ENCODE measurements at places on chromosomes 6 and 20.
A peak's percentile ranks its signal among the peaks of the same experiment; 100 is the strongest.

DNA sequence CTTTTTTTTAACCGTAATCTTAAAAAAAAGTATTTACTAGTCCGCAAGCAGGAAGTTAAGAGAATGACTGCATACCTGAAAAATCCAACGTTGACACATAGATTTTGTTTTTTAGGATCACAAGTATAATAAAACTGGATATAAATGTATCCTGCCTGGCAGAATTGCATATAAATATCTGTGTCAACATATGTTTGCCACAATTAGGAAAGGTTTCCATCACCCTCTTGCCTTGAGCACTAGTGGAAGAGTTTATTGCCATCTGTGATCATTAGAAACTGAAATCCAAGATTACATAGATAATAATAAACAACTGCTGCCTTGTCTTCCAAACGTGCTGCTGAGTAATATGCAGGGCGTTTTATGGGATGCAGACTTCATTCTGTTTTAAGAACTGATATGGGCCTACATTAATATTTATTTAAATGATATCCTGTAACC lies 27.9 kb downstream of the PLEKHG1 start:
- DNase-seq, result peak; percentile 56

GRCh38 chr6:54130179-54130578 lies 18.9 kb downstream of the MLIP start:
- DNase-seq, result no peak

DNA sequence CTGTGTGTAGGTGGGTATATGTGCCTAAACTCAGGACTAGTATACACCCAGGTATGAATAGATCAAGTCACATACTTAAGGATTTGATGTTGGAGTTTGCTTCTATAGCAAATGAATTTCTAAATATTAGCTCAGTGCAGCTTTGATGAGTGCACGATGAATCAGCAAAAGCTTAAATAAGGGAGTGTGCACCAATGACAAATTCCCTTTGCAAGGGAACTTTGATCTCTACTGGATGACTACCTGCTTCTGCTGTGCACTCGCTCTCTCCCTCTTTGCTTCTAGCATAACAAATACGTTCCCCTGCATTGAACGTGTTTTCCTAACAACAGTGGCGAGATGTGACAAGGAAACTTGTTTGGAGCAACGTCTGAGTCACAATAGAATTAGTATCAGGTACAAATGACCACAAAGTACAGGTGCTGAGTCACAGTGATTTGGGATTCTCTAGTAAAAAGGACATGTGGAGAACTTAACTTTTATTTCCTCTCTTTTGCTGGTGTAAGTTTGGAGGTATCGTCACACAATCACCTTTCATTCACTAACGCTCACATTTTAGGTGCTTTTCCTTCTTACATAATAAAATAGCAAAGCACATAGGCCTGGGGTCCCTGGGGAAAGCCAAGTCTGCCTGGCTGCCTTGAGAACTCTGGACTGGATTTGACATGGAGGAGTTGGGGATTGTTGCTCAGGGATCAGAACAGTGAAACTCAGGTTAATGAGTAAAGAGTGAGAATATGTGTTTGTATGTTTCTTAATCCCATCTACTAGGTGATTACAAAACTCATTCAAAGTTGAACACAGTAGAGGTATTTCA lies 49.7 kb downstream of the KLHL31 start:
- no peak for DNase-seq

DNA sequence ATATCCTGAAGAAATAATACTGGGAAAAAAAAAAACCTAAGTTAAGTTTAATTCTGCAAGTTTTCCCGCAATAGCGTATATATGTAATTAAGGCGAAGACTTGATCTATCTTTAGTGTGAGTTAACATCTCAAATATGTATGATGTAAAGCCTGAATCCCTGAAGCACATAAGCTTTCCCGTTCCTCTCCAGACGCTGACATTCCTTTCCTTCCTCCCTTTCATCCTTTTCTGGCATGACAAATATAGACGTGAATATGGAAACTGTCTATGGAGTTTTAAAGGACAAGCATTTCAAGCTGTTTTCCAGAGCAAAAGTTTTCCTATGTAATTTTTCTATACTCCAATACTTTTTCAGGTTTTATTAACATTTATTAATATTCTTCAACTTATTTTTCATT lies 637.0 kb downstream of the COL12A1 start:
- DNase-seq, result peak; percentile 87

DNA sequence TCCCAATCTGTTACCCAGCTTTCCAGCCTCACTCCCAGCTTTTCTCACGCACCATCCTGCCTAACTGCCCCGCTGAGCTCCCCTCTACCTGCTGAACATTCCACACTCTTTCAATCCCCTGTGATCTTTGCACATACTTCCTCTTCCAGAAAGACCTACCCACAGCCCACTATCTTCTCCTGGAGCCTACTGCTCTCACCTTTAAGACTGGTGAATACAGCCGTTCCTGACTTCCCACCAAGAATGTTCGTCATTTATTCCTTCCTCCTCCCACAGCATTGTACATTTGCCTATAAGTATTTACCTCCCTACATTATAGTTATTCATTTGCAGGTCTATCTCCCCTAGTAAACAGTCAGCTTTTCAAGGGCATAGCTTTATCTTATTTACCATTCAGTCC lies 61.9 kb upstream of the MBOAT1 start:
- DNase-seq, result no peak

DNA sequence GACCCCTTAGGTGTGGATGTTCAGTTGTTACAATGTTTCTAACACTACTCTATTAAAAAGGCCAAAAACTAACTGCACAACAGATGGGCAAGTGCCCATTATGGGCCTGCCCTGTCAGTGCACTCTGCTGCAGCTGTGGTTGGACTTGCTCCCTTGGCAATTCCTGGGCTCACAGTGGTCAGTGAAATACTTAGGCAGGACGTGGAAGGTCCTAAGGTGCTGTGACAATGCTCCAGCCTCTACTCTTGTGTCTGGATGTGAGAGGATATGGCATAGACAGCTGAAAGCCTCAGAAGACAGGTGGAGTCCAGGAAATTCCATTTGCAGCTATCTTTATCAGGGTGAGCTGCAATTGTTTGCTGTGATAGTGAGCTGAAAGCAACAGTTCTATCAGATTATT lies 136.5 kb upstream of the OLIG3 start:
- no peak for DNase-seq

GRCh38 chr6:99491171-99491570 lies 24.1 kb downstream of the USP45 start:
- no peak for DNase-seq

- DNase-seq, result no peak
These were observed 108.3 kb downstream of the KIF13A start for GRCh38 chr6:17879184-17879583.

- peak; percentile 40 for DNase-seq
These were observed 59.6 kb upstream of the TAGAP start for GRCh38 chr6:159104163-159104925.

DNA sequence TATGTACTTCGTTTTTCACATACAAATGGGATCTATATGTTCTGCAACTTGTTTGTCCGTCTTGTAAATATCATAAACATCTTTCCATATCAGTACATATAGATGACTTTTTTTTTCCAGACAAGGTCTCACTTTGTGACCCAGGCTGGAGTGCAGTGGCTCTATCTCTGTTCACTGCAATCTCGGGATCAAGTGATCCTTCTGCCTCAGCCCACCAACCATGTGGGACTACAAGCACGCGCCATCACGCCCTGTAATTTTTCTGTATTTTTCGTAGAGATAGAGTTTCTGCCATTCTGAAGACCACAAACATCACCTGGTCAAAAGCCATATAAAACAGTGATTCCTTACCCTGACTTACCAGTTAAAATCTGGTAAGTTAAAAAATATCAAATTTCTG lies 37.7 kb upstream of the SYNCRIP start:
- no peak for DNase-seq

DNA sequence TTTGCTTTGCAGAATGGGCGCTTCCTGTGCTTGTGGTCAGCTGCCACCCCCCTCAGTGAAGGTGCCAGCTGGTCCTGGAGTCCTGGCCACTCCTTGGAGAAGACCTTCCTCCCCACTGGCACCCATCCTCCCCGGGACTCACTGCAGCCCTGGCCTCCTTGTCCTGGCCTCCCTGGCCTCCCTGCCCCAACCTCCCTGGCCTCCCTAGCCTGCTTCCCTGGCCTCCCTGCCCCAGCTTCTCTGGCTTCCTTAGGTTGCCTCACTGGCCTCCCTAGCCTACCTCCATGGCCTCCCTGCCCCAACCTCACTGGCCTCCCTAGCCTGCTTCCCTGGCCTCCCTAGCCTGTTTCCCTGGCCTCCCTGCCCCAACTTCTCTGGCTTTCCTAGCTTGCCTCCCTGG lies 297.8 kb downstream of the CDH4 start:
- DNase-seq, result no peak

- DNase-seq, result no peak
These were observed 12.5 kb downstream of the JAG1 start for GRCh38 chr20:10661261-10661660.
